Fibroblast of skin of right biceps (primary cell): ENCODE measurements at places on chromosomes 7 and 10.
A peak's percentile ranks its signal among the peaks of the same experiment; 100 is the strongest.

DNA sequence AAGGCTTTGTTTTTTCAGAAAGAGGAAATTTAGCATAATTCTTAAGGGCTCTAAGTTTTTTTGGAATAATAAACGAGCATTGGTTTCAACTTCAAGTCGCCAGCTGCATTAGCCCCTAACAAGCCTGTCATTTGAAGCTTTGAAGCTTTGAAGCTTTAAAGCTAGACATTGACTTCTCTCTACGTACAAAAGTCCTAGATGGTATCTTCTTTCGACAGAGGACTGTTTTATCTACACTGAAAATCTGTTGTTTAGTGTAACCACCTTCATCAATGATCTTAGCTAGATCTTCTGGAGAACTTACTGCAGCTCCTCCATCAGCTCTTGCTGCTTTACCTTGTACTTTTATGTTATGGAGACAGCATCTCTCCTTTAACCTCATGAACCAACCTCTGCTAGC is 79.6 kb upstream of the TMEM72 start:
- DNase-seq = no peak

GRCh38 chr7:53993224-53993623 is 549.0 kb upstream of the VSTM2A start:
- no peak for DNase-seq

DNA sequence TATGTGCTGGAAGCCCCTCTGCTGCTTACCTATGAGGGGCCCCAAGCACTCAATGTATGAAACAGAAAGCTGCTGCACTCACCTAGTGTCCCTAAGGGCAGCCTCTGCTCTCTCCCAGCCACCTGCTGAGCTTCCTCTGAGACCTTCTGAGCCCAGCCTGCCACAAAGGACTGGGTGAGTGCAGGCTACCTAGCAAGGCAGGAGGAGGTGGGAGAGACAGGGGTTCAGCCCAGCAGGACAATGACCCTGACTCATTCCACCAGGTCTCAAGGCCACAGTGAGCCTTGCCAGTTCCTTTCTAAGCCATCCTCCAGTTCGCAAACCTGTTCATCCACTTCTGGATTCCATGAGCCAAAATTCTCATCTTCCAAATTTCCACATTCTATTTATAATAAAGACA is 16.3 kb downstream of the VOPP1 start:
- no peak for DNase-seq

GRCh38 chr10:338171-339037 is 203.1 kb downstream of the ZMYND11 start:
- no peak for DNase-seq

DNA sequence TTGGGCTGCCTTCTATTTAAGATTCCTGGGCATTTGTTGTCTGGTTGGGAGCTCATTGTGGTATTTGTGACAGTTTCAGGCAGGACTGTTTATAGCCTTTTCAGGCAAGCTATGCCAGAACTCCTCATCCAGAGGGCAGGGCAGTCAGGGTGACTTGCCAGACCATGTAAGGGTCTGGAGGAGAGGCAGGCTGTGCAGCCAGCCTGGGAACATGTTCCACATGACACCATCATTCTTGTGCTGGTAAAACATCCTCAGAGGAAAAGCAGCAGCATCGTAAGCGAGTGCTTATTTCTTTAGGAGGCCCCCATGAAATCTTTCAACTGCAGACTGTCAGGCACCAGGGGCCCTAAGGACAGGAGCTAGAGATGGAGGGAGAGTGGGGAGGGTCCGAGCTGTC is 44.0 kb upstream of the SORBS1 start:
- DNase-seq = no peak

GRCh38 chr10:15760681-15761080 is 41.0 kb upstream of the ITGA8 start:
- peak; percentile 59 for DNase-seq

DNA sequence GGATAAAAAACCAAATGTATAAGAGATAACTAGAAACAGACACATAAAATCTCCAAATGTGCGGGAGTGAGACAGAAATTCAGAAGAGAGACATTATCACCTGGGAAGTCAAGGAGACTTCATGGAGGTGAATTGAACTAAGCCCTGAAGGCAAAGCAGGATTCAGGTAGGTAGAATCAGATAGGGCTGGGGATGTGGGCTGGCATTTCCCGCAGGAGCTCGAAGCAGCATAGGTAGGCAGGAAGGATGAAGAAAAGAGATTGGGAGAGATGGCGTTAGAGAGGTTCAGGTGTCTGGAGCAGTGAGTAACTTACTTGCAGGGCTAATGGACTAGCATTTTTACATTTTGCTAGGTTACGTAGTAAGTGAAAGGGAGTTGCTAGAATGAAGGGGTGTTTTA is 58.2 kb upstream of the NRP1 start:
- DNase-seq = no peak

DNA sequence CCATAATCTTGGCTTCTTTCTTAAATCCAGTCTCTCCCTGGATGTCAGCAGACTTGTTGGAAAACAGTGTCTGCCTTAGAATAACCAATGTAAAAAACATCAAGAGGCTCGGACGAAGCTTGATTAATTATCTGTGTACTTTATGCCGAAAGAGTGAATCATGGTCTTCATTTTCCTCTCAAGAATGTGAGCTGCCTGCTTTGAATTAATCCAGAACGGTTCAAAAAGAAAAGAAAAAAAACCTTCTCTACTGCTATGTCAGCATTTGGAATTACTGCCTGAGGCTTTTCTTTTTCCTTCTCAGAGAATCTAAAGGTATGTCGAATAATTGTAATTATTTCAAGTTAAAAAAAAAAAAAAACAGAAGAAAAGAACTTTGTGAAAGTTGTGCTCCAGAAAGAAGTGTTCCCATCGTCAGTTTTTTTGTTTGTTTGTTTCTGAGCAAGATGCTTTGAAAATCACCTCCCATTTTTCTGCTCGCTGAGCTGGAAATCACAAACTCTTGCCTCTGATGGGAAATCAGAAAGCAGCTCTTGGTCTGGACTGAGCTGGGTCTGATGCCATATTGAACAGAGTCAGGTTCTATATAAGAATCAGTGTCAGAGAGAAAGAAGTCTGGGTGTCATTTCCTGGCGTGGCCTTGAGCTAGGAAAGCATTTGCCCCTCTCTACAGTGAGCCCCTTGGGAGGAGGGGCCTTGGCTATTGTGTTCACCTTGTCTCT is 20.2 kb downstream of the PLPP4 start:
- DNase-seq = peak; percentile 90

- DNase-seq = no peak
These were observed 62.4 kb upstream of the ANTXRL start for GRCh38 chr10:46224414-46224682.

DNA sequence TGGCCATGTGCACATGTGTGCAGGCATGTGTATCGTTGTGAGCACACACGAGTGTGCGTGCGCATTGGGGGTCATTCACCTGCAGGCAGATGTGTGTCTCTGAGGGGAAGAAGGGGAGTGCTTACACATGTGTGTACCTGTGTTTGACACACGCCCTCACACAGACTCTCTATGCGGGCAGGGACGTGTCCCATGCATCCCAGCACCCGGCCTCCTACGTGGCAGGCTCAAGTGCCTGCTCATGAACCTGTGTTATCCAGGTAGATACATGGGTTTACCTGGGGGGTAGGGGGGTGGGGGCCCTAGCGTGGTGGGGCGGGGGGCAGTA is 18.6 kb downstream of the KCP start:
- DNase-seq = no peak

GRCh38 chr7:7504910-7505704 is 30.6 kb downstream of the COL28A1 start:
- no peak for DNase-seq

DNA sequence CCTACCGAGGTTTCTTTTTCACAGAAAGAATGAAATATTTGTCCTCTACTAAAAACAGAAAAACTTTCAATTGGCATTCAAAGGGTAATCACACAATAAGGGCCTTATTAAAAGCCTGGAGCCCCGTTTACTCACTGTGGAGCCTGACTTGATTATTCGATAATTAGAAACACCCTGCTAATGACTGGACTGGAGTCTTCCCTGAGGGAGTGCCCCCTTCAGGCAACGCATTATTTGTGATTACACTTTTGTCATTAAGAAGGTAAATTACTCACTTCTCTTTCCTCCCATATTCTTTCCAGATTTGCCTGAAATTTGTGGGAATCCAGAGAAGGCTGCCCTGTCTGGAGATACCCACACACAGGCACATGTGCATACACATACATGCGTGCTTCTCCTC is 444.2 kb upstream of the NPVF start:
- DNase-seq = no peak

DNA sequence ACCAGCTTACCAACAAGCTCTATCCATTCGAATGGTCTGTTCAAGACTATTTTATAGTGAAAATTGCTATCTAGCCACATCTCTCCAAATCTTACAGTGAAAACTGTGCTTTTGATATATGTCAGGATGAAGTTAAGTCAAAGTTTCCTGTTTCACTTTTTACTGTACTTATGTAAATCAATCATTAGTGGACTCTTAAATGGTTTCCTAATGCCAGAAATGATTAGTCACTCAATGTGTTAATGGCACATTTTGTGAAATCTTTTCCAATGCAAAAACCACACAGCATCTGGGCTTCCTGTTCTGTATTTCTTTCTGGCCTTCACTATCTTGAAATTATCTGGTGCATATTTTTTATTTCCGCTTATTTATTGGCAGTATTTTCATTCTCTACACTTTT is 87.3 kb upstream of the STEAP1B start:
- peak; percentile 84 for DNase-seq

- no peak for DNase-seq
These were observed 75.7 kb downstream of the AKR1D1 start for GRCh38 chr7:138151731-138152577.

- peak; percentile 93 for DNase-seq
These were observed 234.6 kb downstream of the DIP2C start for GRCh38 chr10:454860-455259.

DNA sequence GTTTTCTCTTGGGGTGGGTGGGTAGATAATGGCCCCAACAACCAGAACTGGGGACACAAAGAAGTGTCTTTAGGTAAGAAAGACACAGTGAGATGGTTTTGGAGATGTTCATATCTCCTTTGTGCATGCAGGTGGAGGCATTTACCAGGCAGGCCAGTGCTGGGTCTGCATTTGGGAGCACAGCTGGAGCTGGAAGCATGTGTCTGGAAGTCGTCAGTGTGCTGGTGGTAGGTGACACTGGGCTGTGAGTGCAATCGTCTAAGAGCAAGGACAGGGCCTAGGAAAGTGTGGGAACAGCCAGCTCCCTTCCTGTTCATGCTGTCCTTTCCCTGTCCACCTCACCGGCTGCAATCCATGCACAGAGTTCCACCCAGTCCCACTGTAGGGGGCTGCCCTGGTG is 88.3 kb upstream of the ZNF32 start:
- no peak for DNase-seq

DNA sequence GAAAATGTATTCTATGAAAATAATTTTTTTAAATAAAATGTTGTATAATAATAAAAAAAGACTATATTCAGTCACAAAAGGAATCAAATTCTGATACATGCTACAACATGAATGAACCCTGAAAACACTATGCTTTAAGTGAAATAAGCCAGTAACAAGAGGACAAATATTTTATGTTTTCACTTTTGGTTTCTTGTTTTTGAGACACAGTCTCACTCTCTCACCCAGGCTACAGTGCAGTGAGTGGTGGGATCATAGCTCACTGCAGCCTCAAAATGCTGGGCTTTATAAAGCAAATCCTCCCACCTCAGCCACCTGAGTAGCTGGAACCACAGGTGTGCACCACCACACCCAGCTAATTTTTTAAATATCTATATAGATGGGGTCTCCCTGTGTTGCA is 64.2 kb downstream of the CNOT4 start:
- DNase-seq = no peak

- peak; percentile 17 for DNase-seq
These were observed 267.9 kb upstream of the CNTNAP2 start for GRCh38 chr7:145848691-145849090.

DNA sequence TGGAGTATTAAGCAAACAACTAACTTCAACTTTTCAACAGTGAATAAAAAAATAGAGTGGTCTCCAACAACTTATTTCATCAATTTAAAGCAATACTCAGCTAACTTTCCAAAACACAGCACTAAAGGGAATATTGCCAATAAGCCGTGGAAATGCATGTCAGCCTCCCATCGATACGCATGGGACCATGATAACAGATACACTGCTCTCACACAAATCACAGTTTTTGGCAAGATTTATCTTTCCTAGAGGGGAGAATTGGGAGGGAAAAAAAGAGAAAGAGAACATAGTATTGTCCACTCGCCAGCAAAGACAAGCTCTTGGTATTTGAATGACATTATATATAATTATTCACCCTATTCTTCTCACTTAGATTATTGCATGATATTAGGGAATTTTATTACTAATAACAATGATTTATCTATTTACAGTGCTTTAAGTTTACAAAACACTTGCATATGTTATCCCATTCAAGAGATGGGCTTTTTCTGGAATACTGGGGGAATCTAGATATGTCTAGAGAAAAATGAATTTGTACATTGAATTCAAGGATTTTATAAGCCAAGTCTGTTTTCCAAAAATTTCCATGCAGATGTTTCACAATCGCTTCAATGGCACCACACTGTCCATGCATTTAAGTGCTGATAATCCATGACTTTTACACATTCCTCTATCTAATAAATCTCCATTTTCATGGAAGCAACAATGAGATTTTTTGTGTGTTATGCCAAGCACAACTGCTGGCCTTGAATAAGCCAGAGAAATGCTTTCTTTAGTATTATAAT is 194.0 kb upstream of the MGMT start:
- DNase-seq = no peak

- peak; percentile 11 for DNase-seq
These were observed 70.4 kb downstream of the ZFAND4 start for GRCh38 chr10:45602082-45602730.

- DNase-seq = peak; percentile 73
These were observed 171.2 kb downstream of the PRKAG2 start for GRCh38 chr7:151705636-151706276.

GRCh38 chr10:42989481-42989921 is 87.4 kb upstream of the RET start:
- no peak for DNase-seq

DNA sequence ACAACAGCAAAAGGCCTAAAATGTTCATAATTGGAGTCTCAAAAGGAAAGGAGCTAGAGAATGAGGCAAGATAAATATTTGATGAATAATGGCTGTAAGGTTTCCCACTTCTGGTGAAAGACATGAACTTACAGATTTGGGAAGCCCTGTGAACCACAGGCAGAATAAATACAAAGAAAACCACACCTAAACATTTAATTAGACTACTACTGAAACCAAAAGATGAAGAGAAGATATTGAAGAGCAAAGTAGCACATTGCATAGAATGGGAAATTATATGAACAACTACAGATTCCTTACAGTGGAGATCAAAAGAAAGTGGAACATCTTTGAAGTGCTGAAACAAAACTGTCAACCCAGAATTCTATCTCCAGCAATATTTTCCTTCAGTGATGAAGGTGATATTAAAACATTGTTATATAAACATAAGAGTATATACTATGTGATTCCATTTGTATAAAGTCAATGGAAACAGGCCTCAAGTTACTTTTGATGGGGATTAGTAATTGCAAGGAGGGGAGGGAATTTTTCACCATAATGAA is 191.3 kb upstream of the KAT6B start:
- no peak for DNase-seq
